ENCODE measurements at places on chromosomes 4 and X. TPM values are rescaled to one million over a fixed set of nuclear protein-coding genes. Genes with fewer than 3 reads are reported as not detected.

DNA sequence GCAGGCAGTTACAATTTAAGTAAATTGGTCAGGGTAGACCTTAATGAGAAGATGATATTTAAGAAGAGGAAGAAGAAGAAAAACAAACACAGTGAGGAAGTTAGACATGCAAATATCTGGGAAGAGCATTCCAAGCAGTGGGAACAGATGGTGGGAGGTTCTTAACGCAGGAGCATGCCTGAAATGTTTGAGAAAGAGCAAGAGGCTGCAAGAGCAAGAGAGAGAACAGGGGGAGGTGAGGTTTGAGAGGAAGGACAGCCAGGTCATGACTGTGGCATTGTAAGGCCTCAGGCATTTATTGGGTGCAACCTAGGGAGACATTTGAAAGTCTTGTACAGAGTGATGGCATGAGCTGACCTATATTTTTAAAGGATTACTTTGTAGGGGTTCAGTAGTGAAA is 136.0 kb downstream of the UGT8 start:
- no peak for DNase-seq
- no peak overlapping the region for H3K4me3 ChIP-seq
- H3K27me3 ChIP-seq = peaks cover 2% of the 10 kb centered on the region
- H3K4me1 ChIP-seq = no peaks in the 10 kb centered on the region
- H3K36me3 ChIP-seq = no peaks in the 10 kb centered on the region

The NPY2R gene
- total RNA-seq = not detected

GRCh38 chr4:88659055-88659889 is 38.4 kb downstream of the NAP1L5 start:
- H3K4me1 ChIP-seq = peaks cover 6% of the 10 kb centered on the region
- H3K4me3 ChIP-seq = no peak overlapping the region
- peak; percentile 69 for DNase-seq

DNA sequence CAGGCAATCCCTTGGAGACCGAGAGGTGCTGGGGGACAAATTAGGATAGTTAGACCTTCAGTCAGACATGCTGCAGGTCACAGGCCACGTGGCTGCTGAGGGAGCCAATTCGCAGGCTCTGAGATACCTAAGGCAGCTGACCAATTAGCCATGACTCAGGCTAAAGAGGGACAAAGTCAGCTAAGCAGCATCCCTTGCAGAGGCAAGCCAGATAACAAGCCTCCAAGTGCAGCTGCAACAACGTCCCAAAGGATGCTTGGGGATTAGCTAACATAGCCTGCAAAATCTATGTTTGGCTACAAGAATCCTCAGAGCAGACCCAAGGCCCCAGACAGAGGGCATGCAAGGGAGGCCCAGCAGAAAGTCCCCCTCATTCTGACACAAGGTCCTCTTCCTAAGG is 93.5 kb downstream of the SEL1L3 start:
- no peaks in the 10 kb centered on the region for H3K4me1 ChIP-seq
- no peak for DNase-seq
- no peak overlapping the region for H3K4me3 ChIP-seq
- H3K36me3 ChIP-seq = peaks cover 26% of the 10 kb centered on the region
- no peak overlapping the region for H3K27ac ChIP-seq

The JCHAIN gene
- total RNA-seq = not detected

The MAGEA12 gene
- not detected for total RNA-seq

DNA sequence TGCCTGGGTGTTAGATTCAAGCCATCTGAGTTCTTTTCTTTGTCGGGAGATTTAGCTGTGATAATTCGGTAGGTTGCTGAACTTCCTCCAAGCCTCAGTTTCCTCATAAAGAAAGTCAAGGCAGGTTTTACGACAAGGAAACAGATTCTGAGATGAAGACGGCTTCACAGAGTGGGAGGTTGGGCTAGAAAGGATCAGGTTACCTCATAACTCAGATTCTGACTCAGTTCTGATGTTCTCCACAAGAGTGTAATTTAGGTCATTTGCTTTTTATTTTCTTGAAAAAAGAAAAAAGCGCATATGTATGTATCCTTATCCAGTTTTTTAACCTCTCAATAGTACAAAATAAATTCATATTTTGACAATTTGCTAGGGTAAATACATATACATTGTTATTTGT is 47.2 kb upstream of the ELOVL6 start:
- no peaks in the 10 kb centered on the region for H3K27me3 ChIP-seq
- no peaks in the 10 kb centered on the region for H3K36me3 ChIP-seq
- no peak for DNase-seq
- no peaks in the 10 kb centered on the region for H3K4me1 ChIP-seq
- no peak overlapping the region for H3K27ac ChIP-seq

The TMSB15C gene
- 2.1 TPM for total RNA-seq

- peaks cover 62% of the 10 kb centered on the region for H3K36me3 ChIP-seq
- no peak overlapping the region for H3K27ac ChIP-seq
- H3K27me3 ChIP-seq = no peaks in the 10 kb centered on the region
- H3K4me3 ChIP-seq = no peak overlapping the region
- DNase-seq = no peak
Measured at GRCh38 chr4:106116025-106116424, 200.0 kb downstream of the TBCK start.

The OTC gene
- total RNA-seq = not detected

DNA sequence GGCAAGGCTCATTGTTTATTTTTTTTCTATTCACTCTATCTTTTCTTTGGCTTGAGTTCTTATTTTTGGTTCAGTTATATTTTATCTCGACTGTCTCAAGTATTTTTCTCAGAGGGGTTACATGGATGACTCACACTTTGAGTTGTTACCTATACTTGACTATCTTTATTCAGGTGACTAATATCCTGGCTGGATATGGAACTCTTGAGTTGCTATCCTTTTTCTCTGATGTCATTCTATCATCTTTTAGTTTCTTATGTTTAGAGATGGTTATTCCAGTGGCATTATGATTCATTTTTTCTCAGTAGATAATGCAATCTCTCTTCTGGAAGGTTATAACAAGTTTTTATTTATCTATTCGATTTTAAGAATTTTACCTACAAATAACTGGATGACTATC is 117.9 kb downstream of the COX18 start:
- no peaks in the 10 kb centered on the region for H3K36me3 ChIP-seq
- H3K4me1 ChIP-seq = peaks cover 14% of the 10 kb centered on the region
- no peak overlapping the region for H3K27ac ChIP-seq
- no peak overlapping the region for H3K4me3 ChIP-seq

GRCh38 chrX:43641691-43642090 is 14.4 kb upstream of the MAOA start:
- no peaks in the 10 kb centered on the region for H3K36me3 ChIP-seq
- H3K4me3 ChIP-seq = no peak overlapping the region
- DNase-seq = no peak
- no peak overlapping the region for H3K27ac ChIP-seq
- H3K27me3 ChIP-seq = peaks cover 1% of the 10 kb centered on the region
- peaks cover 2% of the 10 kb centered on the region for H3K4me1 ChIP-seq

- no peaks in the 10 kb centered on the region for H3K27me3 ChIP-seq
- H3K36me3 ChIP-seq = peaks cover 33% of the 10 kb centered on the region
- H3K27ac ChIP-seq = peak overlapping the region; percentile 50
- DNase-seq = peak; percentile 81
- no peaks in the 10 kb centered on the region for H3K4me1 ChIP-seq
- no peak overlapping the region for H3K4me3 ChIP-seq
Measured at GRCh38 chr4:77052352-77052751, 23.4 kb downstream of the CCNI start.

DNA sequence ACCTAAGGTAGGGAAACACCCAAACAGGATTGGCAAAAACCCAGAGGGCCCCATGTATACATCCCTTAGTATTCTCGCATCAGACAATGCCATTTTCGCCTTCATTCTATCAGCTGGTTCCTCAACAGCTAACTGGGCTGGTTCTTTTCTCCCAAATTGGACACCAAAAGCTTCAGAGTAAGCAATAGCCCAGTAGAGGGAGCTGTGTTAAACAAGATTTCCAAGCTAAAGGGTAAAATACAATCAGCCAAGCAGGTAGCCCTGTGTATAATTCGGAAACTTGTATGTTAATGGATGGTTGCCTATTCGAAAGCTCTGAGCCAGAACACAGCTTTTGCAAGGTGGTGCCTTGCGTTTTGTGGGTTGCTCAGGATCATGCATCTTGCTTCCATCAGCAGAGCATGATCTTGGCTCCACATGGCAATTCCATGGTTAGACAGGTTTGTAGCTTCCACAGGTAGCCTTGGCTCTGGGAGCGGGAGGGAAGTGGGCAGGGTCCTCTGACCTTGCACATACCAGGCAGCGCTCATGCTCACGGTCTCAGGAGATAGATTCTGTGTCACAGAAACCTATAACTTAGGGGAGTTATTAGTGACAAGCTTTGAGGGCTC is 115.2 kb upstream of the LNX1 start:
- H3K27ac ChIP-seq = no peak overlapping the region
- no peak overlapping the region for H3K4me3 ChIP-seq
- no peaks in the 10 kb centered on the region for H3K36me3 ChIP-seq
- DNase-seq = no peak
- H3K27me3 ChIP-seq = peaks cover 28% of the 10 kb centered on the region
- peaks cover 12% of the 10 kb centered on the region for H3K4me1 ChIP-seq

- H3K27ac ChIP-seq = no peak overlapping the region
- no peaks in the 10 kb centered on the region for H3K27me3 ChIP-seq
- no peak overlapping the region for H3K4me3 ChIP-seq
- no peaks in the 10 kb centered on the region for H3K4me1 ChIP-seq
Measured at GRCh38 chrX:28016823-28017222, 35.6 kb upstream of the DCAF8L1 start.

DNA sequence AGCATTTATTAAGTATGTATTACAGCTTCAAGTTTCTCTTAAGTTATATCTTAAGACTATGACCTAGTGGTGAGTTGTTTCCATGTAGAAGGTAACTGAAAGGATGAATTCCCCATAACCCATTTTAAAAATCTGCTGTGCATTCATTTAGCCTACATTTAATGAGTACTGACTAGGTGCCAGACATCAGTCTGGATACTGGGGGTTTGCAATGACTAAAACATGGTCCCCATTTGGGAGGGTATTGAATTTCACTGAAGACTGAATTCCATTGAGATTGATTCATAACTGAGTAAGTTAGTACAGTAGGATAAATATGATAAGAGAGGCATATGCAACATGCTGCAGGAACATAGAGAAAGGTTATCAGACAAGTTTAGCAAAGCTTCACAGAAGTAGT is 241.5 kb downstream of the FRAS1 start:
- no peaks in the 10 kb centered on the region for H3K4me1 ChIP-seq
- H3K36me3 ChIP-seq = no peaks in the 10 kb centered on the region
- no peak overlapping the region for H3K4me3 ChIP-seq
- DNase-seq = no peak

GRCh38 chr4:76257824-76258223 is 6.3 kb downstream of the FAM47E start:
- H3K27ac ChIP-seq = no peak overlapping the region
- H3K4me3 ChIP-seq = no peak overlapping the region
- H3K27me3 ChIP-seq = peaks cover 22% of the 10 kb centered on the region
- no peaks in the 10 kb centered on the region for H3K36me3 ChIP-seq
- no peak for DNase-seq
- H3K4me1 ChIP-seq = no peaks in the 10 kb centered on the region

DNA sequence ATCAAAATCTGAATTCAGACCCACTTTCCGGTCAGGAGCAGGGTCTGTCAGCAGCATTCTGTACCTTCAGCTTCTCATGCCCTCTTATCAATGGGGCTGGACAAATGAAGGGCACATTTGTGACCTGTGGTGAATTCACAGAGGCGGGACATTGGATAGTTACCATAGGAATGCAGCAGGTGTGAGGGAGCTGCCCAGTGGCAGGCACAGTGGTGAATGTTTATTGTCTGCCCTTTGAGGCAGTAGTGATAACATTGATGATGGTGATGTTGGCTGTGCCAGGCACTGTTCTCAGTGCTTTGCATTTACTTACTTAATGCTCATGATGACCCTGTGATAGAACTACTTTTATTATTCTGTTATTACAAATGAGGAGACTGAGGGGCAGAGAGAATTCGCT is 101.2 kb upstream of the KIT start:
- peaks cover 6% of the 10 kb centered on the region for H3K27me3 ChIP-seq
- no peaks in the 10 kb centered on the region for H3K4me1 ChIP-seq
- H3K36me3 ChIP-seq = no peaks in the 10 kb centered on the region
- no peak for DNase-seq

DNA sequence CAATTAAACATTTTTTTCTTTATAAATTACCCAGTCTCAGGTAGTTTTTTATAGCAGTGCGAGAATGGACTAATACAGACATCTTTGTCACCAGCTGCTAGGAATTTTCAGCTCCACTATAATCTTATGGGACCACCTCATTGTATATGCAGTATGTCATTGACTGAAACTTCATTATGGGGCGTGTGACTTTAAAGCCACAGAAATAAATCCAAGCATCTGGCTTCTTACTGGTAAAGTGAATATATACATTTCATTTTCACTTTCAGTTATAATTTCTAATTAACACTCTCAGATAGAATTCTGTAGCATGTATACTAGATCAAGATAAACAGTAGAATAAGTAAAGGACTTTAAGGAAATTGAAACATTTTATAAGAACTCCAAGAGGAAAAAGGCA is 21.9 kb downstream of the IL15 start:
- no peak overlapping the region for H3K4me3 ChIP-seq
- no peak overlapping the region for H3K27ac ChIP-seq
- H3K27me3 ChIP-seq = no peaks in the 10 kb centered on the region
- H3K36me3 ChIP-seq = no peaks in the 10 kb centered on the region
- H3K4me1 ChIP-seq = peaks cover 2% of the 10 kb centered on the region

- H3K4me3 ChIP-seq = peak within 1 kb of the TSS; percentile 84
- H3K27me3 ChIP-seq = peaks cover 5% of the 10 kb centered on the region
- H3K4me1 ChIP-seq = peaks cover 16% of the 10 kb centered on the region
- no peaks in the 10 kb centered on the region for H3K36me3 ChIP-seq
- peak within 1 kb of the TSS; percentile 73 for H3K27ac ChIP-seq
Measured at GRCh38 chr4:139177049-139177868, at the start of gene ELF2. Gene ELF2 (minus strand): TSS chr4:139177218. CDS start chr4:139137701, 39,517 bp downstream.

The GUF1 gene
- total RNA-seq = 32.9 TPM

- DNase-seq = no peak
- H3K4me3 ChIP-seq = no peak overlapping the region
- no peaks in the 10 kb centered on the region for H3K27me3 ChIP-seq
- H3K4me1 ChIP-seq = peaks cover 13% of the 10 kb centered on the region
- H3K36me3 ChIP-seq = peaks cover 3% of the 10 kb centered on the region
- no peak overlapping the region for H3K27ac ChIP-seq
Measured at GRCh38 chr4:184575306-184575705, 73.9 kb downstream of the CASP3 start.

All from activated naive CD4-positive, alpha-beta T cell treated with anti-CD3 and anti-CD28 coated beads for 36 hours (primary cell).